ENCODE measurements at places on chromosomes 12 and 14.

- no peak for DNase-seq
Observed at GRCh38 chr14:99378782-99379214, 101.9 kb downstream of the SETD3 start.

DNA sequence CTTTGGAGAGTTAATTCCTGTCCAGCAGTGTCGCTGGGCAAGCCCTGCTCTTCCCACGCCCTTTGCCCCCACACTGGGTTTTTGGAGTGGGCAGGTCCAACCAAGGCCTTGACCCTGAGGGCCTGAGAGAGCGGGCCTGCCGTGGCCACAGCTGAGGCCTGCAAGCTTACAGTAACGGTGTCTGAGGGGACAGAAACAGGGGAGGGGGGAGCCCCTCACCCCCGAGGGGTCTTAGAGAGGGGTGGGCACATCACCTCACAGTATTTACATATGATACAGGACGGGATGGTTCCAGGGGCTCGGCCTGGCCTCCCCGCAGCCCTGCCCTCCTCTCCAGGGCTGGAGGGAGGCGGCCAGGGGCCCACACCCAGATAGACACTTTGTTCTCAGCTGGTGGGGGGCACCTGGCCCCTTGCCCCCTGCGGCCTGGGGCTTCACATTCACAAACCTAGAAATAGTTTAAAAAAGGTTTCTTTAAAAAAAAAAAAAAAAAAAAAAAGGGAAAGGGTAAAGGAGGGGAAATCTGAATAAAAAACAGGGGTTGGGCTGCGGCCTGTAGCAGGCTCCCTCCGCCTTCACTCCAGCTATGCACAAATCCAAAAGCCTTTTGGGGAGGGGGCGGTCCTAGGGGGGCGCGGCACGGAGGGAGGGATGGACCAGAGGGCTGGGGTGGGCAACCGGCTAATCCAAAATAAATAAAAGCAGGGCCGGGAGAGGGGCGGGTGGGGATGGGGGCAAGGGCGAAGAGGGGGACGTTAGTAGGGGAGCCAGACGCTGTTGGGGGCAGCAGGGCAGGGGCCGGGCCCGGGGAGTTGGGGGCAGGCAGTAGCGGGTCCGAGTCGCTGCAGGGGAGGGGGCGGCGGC is 14.8 kb upstream of the PLA2G1B start:
- DNase-seq: no peak

DNA sequence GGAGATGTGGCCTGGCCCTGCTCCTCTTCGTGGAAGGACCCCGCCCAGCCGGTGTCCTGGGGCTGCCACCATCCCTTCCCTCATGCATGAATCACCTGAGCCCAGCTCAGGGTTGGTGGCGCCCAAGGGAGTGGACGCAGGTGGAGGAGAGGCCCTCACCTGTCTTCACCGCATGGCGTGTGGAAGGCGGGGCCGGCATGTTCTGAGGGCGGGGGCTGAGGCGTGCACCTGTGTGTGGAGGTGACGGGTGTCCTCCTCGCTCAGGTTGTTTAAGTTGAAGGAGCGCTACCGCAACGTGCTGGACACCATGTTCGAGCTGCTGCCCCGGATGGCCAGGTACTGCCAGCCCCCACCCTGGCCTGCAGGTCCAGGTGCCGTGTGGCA is 47.0 kb downstream of the SLC8B1 start:
- DNase-seq: no peak

DNA sequence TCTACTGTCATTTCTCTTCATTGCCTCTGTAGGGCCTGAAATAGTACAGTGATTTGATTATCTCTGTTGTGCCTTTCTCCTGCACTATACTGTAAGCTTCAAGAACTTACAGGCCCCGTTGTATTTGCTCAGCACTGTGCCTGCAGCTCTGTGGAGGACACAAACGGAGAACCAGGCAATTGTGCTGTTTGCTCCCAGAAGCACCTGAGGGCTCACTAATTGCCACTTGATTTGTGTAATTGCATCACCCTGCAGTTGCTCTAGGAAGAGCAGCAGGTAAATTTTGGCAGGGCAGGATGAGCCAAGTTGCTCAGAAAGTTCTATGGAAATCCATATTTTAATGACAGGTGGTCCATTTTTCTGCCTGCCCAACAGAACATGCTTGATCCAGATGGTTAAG is 11.6 kb upstream of the KRT82 start:
- no peak for DNase-seq

DNA sequence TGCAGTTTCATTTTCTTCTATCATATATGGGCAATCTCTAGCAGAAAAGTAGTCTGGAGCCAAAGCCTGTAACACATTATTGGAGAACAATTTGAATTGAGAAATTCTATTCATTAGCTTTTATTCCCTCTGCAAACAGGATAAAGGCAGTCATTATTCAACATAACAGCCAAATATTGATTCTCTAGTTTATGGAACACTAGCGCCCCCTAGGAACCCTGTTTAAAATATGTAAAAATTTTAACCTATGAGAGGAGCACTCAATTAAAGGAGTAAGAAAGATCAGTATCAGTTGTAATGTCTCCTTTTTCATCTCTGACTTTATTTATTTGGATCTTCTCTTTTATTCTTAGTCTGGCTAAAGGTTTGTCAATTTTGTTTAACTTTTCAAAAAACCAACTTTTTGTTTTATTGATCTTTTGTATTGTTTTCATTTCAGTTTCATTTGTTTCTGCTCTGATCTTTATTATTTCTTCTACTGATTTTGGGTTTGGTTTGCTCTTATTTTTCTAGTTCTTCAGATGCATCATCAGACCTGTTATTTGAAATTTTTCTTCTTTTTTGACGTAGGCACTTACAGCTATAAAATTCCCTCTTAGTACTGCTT is 4.8 kb upstream of the LMNTD1 start:
- no peak for DNase-seq

Measured in stimulated activated CD4-positive, alpha-beta T cell treated with anti-CD3 and anti-CD28 coated beads, TNF-alpha, amount 100 ng/mL, for 1 hour (primary cell).